ENCODE measurements at places on chromosomes 5 and 9. TPM values are rescaled to one million over a fixed set of nuclear protein-coding genes. Genes with fewer than 3 reads are reported as not detected.

The SDHA gene
- total RNA-seq = 91.8 TPM

The PKD2L2 gene
- total RNA-seq = not detected

The HTR4 gene
- not detected for total RNA-seq

The LHX3 gene
- total RNA-seq = not detected

The PRLR gene
- total RNA-seq = 11.5 TPM

The IL3 gene
- total RNA-seq = not detected

The FUT7 gene
- not detected for total RNA-seq

The SLC6A18 gene
- total RNA-seq = not detected

The GRXCR2 gene
- total RNA-seq = not detected

The PLPPR1 gene
- total RNA-seq = not detected

The CDKN2B gene
- total RNA-seq = 29.1 TPM

The DCTN3 gene
- 213 TPM for total RNA-seq

The MCTP1 gene
- total RNA-seq = 7.2 TPM

The UNC13B gene
- 15.8 TPM for total RNA-seq

The OMD gene
- total RNA-seq = not detected

The TAF11L10 gene
- total RNA-seq = not detected

Measured in myometrial cell (primary cell).